ENCODE measurements at places on chromosomes 12 and 14.

DNA sequence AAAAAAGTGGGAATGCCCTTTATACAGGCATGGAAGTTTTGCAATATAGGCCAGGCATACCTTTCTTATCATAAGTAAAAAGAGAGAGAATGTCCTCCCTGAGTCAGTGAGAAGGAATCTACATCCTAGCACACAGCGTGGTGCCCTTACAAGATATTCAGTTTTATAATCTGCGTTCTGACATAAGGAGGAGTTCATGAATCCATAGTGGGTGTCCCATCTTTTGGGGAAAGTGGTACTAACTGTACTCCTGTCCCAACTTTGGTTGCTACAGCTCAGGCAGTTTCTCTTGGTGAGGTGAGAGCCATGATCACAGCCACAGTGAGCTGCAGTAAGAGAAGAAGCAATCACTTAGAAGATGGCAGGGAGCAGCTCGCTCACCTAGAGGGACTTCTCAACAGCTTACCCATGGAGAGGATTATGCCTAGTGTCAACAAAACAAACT, 332.9 kb downstream of the BCAT1 start:
- no peak for DNase-seq

GRCh38 chr12:132179431-132180362, 35.4 kb downstream of the NOC4L start:
- no peak for DNase-seq

DNA sequence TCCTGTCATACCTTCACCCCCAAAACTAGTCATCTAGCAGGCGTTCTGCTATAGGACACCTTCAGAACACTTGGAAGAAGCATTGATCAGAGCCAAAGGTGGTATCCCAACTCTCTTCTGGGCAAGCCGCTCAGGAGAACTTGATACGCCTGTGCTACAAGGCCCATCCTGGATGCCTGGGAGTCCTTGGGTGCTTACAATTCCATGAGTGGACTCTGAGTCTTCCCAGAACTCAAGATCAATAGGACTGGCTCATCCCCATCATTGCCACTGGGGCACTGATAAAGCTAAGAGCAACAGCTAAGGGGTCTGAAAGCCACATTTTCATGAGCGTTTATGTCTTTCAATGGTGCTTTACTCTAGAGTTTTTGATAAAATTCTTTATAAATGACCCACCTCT, 1.9 kb downstream of the SPTB start:
- DNase-seq, result no peak

DNA sequence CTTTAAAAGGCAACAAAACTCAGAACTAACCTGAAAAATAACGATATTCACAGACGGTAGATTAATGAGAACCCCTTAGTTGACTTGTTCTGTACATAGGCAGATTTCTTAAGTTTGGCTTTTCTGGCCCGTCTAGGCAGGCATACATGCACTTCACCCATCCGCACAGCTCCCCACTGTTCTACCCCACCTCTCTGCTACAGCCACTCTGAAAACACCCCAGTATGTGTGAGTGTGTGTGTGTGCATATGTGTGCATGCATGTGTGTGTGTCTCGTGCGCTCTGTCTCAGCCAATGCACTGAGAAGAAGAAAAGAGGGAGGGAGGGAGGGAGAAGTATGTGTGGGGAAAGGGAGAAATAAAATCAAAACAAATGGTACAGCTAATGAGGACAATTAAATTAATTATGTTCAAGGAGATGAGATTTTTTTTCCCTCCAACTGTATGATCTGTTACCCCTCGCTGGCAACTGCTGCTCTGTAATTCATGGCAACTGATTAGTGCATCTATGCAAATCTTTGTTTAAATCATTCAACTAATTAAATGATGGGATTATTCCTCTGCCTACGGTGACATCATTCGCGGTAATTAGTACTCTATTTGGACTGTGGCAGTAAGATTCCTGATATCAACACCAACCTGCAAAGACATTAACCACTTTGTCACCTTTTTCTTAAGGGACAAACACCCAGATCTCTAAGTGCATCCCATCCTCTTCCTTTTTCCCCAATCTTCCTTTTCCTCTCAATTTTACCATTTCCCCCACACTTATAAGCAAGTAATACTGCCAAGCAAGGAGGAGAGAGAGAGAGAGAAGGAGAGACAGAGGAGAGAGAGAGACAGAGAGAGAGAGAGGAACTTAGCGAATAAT, 2.2 kb upstream of the LMO3 start:
- DNase-seq, result no peak

GRCh38 chr14:80278293-80279023, 67.2 kb upstream of the DIO2 start:
- no peak for DNase-seq

DNA sequence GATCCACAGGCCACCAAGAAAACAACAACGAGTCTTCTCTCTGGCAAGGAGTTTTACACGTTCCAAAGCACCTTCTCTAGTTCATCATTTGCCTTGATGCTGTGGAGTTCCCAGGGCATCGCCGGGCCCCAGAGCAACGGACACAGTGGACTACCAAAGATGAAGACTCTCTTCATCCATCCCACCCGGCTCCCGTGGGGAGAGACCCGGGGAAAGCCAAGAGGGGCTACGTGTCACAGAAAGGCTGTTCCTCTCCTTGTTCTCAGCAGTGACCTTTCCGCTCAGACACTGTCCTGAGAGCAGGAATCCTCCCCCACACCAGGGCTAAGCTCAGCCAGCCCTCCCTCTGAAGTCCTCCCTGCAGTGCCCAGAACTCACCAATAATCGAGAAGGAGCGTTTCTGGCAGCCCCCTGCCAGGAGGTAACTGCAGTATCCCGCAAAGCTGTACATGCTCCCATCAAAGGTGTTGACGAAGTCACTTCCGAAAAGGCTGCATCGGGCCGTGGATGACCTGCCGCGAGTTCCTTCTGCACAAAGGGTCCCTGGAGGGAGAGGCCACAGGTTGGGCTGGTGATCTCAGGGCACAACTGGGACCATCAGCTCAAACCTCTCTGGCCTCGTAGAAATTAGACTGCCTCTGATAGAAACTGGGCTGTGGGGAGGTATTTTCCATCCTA, 3.5 kb downstream of the VWF start:
- no peak for DNase-seq

DNA sequence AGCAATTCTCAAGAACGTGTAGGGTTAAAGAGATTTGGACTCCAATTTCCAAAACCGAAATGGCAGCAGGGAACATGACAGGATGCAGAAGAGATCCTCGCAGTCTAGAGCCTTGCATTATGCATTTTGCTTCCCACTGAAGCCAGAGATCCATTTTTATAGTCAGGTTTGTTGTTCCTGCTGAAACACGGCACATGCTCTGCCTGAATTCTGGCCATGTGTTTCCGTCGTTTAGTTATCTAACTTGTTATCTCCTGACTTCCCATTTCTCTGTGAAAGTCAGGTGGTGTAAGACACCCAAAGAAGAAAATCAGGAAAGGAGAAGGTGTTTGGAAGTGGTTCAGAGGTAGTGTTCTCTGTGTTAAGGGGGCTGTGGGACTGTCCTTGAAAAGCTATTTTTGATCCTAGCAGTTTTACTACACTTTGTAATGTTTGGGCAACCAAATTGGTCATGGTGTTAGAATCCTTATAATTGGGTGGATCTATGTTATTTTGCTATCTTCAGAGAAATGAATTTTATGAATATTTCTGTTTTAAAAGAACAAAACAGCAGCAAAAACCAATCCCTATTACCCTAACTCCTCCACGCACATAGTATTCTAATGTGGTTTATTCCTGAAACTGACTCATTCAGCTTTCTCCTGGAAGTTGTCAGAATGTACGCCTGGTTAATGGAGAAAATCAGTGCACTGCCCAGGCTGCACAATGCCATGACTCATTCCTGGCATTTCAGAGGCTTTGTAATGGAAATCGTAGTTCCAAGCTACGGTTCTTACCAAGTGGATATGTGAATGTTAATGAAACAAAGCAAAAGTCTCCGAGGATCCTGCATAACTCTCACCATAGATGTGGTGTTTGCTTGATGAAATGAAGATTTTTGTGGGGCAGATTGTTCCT, 110.1 kb downstream of the SAMD4A start:
- DNase-seq, result no peak

- DNase-seq, result no peak
These were observed 35.3 kb downstream of the CFAP251 start for GRCh38 chr12:121953695-121954094.

GRCh38 chr12:97425380-97425779, 37.2 kb upstream of the RMST start:
- DNase-seq, result no peak

DNA sequence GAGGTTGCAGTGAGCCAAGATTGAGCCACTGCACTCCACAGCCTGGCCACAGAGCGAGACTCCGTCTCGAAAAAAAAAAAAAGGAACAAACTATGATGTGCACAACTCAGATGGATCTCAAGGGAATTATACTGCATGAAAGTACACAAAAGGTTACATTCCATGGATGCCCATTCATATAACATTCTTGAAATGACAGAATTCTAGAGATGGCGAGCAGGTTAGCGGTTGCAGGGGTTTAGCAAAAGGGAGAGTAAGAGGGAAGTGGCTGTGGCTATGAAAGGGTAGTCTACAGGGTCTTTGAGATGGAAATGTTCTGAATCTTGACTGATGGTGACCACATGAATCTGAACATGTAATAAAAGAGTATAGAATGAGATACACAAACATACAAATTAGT, 49.7 kb downstream of the CKB start:
- DNase-seq, result no peak

DNA sequence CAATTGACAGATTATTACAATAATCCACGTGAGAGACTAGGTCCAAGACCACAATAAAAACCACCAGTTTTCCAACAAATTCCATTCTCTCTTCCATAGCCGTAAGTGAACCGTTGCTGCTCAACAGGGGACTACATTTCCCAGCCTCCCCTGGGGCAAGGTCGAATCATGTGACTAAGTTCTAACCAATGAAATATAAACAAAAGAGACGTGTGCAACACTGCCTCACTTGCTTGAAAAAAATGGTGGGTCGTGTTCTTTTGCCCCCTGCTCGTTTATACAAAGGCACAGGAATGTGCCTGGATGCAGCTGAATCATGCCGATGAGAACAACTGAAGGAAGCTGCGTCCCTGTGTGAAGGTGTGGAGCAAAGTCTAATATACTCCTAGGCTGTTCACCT, 51.1 kb downstream of the HSPB8 start:
- no peak for DNase-seq

GRCh38 chr12:6383572-6384498, at the start of gene LTBR:
Gene LTBR (plus strand): TSS chr12:6384162. CDS start chr12:6384359, 197 bp downstream.
- DNase-seq, result no peak

- DNase-seq, result no peak
These were observed 8.6 kb downstream of the TCP11L2 start for GRCh38 chr12:106311139-106311538.

DNA sequence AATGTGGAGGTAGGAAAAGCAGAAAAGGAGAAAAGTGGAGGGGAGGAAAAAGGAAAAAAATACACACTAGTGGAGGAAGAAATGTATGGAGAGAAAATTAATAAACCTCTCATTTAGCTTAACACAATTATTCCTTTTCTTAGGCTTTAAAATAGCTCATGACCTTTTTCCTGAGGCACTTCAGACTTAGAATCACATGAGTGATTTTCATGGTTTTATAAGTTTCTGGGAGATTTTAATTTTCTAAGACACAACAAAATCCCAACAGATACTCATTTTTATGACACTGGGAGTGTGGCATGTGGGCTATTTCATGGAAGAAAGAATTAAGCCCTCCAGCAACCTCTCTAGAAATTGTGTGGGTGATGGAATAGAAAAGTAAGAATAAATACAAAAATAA, 214.7 kb downstream of the CPNE8 start:
- no peak for DNase-seq

- no peak for DNase-seq
These were observed 39.5 kb downstream of the SCARB1 start for GRCh38 chr12:124824195-124824594.

GRCh38 chr14:33541171-33541570, 409.7 kb downstream of the EGLN3 start:
- no peak for DNase-seq

- no peak for DNase-seq
These were observed 814 bp downstream of the ANKRD13A start for GRCh38 chr12:109999983-110000505.

GRCh38 chr12:20646239-20646827, 48.8 kb upstream of the SLCO1C1 start:
- DNase-seq, result no peak

DNA sequence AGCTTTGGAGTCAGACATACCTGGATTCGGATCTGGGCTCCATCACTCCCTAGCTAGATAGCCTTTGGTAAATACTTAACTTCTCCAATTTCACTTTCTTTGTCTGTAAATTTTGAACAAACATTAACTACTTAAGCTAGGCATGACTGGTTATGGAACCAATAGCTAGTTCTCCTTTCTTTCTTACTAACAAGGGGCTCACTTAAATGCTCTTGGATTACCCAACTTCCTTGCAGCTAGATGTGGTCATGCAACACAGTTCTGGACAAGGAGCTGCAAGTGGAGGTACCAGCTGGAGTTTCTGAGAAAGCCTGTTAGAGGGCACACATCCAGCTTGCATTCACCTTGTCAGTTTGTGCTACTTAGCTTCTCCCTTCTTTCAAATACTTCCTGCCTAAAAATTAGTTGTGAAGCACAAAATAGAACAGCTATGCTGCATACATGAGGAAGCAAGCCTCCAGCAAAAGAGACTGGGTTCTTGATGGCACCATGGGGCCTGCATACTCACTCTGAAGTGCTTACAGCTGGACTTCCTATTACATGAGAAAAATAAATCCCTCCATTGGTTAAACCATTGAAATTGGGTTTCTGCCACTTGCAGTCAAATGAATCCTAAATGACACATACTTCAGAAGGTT, 210.1 kb upstream of the EEA1 start:
- no peak for DNase-seq

DNA sequence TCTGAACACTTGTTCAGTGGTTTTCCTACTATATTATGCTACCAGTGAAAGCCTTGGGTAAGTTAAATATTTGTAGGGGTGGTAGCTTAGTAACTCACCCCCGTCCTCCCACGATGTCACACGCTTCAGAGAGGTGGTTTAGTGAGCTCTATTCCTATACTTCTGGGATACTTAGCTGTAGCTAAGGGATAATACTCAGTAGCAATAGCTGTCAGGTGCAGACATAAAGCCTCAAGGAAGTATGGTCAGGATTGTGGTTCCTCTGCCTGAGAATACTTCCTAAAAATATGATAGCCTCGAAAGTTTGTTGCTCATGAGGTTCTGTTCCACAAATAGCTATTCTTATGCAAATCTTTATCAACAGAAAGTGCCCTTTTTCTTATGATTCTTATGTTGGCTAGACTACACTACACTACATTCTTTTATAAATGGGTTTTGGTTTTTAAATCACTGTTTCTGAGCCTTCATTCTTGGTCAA, 11.9 kb downstream of the DLST start:
- DNase-seq, result peak; percentile 37

GRCh38 chr12:115155665-115156645, 472.0 kb upstream of the TBX3 start:
- no peak for DNase-seq

DNA sequence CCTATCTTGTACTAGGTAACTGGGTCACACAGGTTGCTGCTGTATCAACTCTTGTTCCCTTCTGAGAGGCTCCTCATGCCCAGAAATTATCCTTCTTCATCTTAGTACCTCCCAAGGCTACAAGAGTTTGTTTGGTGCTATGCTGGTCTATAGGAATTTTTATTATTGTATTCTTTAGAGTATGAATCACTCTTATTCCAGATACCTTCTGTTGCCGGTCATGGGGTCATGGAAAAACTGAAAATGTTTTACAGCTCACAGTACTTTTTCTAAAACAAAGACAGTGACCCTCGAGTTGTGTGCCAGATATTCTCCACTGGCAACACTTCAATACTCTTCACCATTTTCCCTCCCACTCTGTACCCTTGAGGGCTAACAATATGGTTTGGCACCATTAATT, 1598.0 kb upstream of the TMEM132C start:
- no peak for DNase-seq

GRCh38 chr14:52661314-52661713, 34.0 kb downstream of the ERO1A start:
- no peak for DNase-seq

GRCh38 chr14:61677479-61677878, 17.8 kb upstream of the HIF1A start:
- DNase-seq, result no peak
